ENCODE measurements at places on chromosomes 6 and 20. TPM values are rescaled to one million over a fixed set of nuclear protein-coding genes. Genes with fewer than 3 reads are reported as not detected.
A peak's percentile ranks its signal among the peaks of the same experiment; 100 is the strongest.

Gene SLC17A3
- total RNA-seq, result not detected

GRCh38 chr6:125741336-125741735 is 8.1 kb upstream of the HEY2 start:
- no peak for DNase-seq

Gene LST1
- total RNA-seq, result 10.0 TPM

Gene RING1
- total RNA-seq, result 58.6 TPM

GRCh38 chr6:17218023-17218748 is 63.0 kb upstream of the RBM24 start:
- DNase-seq, result no peak

DNA sequence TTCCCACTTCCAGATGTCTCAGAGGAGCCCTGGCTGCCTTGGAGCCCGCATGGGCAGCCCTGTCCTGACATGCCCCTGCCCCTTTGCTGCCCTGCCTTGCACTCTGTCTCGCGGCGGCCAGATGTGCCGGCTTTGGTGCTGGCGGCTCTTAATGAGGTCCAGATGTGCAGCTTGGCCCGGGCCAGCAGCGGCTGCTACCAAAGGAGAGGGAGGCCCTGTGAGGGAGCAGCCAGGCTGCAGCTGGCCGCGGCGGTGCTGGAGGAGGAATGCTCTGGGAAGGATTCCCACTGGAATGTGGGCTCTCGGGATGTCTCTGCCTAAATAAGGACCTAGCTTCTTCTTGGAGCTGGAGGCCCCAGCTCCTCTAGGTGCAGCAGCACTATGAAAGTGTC is 72.4 kb downstream of the FGD2 start:
- DNase-seq, result peak; percentile 32

Gene VPS16
- 46.3 TPM for total RNA-seq

- no peak for DNase-seq
Observed at GRCh38 chr6:128538763-128539162, 18.4 kb upstream of the PTPRK start.

DNA sequence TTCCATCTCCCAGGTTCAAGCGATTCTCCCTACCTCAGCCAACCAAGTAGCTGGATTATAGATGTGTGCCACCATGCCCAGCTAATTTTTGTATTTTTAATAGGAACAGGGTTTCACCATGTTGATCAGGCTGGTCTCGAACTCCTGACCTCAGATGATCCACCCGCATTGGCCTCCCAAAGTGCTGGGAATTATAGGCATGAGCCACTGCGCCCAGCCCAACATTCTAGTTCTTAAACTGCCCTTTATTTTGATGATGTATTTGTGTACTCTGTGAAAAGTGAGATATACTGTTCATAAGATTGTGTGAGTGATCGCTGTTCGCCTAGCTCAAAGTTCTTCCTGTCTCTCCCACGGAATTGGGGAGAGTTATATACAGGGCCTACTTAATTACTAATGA is 93.1 kb downstream of the HFE start:
- DNase-seq, result no peak

Gene HFE
- total RNA-seq, result 2.0 TPM

- no peak for DNase-seq
Observed at GRCh38 chr6:72412709-72413044, 209.2 kb upstream of the KCNQ5 start.

- no peak for DNase-seq
Observed at GRCh38 chr20:9130521-9130920, 61.6 kb downstream of the PLCB4 start.

- DNase-seq, result no peak
Observed at GRCh38 chr6:56795466-56796195, 152.9 kb upstream of the DST start.

DNA sequence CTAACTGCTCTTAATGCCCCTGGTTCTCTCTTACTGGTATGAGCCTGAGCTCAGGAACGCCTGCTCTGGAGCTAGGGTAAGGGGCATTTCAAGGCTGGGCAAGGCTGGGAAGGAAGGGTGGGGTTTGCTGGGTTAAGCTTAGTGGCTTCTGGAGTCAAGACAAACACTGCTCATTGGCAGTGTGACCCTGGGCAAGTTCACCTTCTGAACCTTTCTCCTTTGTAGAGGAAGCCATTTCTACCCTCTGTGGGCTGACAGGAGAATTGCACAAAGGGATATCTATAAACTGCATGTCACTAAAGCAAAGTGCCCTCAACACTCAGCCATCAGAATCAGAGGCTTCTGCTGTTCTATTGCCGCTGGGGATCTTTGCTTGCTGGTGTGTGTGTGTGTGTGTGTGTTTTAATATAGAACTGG is 20.3 kb upstream of the LRRN4 start:
- DNase-seq, result no peak

- no peak for DNase-seq
Observed at GRCh38 chr6:167407239-167408064, 82.6 kb downstream of the TTLL2 start.

Gene MCM8
- 5.1 TPM for total RNA-seq

Gene HCK
- 2.0 TPM for total RNA-seq

- no peak for DNase-seq
Observed at GRCh38 chr6:17277256-17277655, 3.9 kb upstream of the RBM24 start.

DNA sequence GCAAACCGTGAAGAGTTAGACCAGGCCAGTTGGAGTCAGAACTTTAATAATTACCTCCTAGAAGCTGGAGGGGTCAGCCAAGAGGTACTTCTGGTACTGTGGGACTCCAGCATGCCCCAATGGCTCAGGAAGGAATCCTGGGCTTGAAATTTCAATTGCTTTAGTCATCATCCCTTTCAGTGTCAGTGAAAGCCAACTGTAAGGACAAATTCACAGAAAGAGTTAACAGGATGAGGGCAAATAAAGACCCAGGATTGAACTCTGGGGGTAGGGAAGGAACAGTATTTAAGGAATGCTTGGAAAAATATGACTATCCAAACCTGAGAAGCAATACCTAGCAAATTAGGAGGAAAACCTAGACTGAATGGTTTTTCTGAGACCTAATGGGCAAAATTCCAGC is 735.1 kb upstream of the MARCKS start:
- no peak for DNase-seq

Gene ZKSCAN4
- 6.9 TPM for total RNA-seq

- no peak for DNase-seq
Observed at GRCh38 chr6:109473120-109473519, 9.9 kb downstream of the ZBTB24 start.

DNA sequence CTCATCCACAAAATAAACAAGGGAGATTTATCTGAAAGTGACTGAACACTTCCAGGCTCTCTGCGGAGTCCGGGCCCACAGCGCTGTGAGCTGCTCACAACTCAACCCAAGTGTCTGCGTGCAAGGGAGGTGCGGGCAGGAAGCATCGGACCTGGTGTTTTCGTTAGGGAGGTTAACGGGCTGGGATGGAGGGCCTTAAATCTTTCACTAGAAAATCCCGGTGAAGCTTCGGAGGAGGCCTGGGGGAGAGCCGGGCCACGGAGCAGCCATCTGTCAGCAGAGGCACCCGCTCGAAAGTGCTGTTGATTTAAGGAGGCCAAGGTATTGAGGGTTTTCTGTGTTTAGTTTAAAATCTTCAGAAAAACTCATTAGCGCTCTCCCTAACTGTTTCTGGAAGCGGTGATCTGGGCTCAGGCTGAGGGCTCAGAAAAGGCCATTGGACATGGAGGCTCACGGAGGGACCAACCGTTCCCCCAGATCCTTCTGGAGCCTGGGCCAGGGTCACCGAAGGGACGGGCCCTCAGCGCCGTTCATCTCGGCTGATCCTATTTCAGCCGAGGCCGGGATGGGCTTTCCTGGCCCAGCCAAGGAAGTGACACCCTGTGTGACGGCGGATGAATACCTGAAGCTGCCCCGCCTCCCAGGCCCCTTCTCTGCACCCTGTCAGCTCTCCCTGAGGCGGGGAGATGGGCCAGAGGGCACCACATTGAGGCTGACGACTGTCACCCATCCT is 20.7 kb downstream of the GATA5 start:
- no peak for DNase-seq

Gene SLC39A7
- 40.9 TPM for total RNA-seq

DNA sequence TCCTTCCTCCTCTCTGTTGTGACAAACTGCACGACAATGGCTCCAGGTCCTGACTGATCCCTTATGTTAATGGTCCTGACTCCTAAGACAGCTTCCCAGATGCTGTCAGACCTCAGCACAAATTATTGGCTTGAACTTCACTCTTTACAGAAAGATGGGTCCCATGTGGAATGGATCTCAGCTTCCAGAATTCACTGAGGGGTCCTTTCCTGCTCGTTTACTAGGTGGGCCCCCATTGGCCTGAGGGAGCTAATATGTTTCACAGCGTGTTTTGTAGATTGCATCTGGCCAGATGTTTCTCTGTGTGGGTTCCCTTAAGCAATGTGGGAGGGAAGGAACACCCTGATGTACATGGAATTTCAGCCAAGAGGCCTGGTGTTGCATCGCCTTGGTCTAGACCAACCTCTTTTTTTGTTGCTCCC is 826.6 kb downstream of the MAFB start:
- DNase-seq, result no peak

GRCh38 chr6:13998356-13998755 is 73.6 kb downstream of the RNF182 start:
- no peak for DNase-seq

DNA sequence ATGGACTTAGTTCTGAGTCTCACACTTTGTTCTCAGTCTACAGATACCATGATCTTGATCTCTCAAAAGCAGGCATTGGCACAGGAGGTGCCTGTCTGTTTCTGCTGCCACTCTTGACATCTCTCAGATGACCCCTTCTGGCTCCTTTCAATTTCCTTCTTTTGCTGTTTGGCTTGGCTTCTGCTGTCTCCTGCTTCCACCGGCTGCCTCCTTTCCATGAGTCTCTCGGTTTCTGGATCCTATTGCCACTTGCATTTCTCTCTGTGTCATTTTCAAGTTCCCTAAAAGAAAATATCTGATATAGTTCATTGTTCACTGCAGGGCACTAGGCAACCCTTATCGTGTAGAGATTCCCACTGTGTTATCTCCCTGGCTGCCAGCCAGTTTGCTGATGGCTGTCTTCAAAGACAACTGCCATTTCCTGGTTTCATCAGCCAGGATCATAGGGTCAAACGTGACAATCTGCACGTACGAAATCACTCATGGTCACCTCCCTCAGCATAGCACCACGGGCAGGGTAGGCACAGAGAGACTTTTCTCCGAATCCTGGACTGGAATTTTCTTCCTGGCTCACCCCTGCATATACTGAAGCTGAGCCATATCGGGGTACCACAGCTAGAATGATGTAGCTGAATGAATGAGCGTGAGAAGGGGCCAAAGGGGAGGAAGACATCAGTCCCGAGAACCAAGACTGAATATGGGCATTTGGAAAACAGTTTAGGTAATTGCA is 144.6 kb upstream of the TMEM170B start:
- DNase-seq, result no peak

Gene ZSCAN23
- total RNA-seq, result 5.8 TPM

DNA sequence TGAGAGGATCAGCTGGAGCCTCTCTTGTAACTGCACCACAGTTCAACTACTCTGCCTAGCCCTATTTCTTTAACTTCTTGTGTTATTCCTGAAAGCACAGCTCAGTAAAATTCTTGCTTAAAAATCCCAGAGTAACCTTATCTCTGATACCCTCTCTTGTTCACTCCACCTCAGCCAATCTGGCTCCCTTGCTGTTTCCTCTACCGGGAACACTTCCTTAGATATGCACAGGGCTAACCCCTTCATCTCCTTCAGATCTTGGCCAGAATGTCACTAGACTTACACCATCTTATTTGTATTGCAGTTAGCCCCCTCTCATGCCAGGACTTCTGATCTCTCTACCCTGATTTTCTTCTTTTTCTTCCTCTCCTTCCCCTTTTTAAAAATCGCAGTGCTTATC is 2.6 kb upstream of the ZKSCAN3 start:
- no peak for DNase-seq

DNA sequence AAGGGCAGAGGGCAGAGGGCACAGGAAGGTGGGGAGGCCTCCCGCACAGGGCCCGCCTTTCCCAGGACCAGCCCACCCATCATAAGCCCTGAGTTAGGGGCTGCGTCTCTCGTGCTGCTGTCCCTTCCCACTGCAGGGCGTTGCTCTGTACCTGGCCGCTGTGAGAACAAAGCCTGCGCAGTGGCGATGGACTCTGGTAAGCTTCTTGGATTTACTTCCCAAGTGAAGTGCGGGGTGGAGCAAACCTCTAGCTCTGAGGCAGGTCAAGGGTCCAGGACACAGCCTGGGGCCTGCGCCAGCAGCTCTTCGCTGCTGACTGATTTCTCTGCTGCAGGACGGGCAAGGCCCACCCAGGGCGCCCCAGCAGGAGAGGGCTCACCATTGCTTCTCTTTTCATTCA is 23.9 kb downstream of the INSM1 start:
- DNase-seq, result no peak

DNA sequence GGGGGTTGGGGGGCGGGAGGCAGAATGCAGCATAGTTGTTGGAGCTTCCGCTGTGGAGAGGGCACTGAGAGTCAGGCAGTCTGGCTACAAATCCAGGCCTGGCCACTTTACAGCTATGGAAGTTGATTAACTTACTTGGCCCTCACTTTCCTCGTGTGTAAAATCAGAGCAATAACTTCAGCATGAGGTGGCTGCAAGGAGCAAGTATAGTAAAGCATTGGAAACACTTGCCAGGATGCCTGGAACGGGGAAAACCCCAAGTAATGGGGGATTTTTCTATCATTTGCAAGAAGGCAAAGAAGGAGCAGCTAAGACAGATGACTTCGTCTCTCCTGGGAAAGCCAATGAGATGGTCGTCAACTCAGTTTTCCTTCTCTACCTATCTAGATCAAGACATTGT is 35.8 kb downstream of the AGPAT4 start:
- DNase-seq, result peak; percentile 10

DNA sequence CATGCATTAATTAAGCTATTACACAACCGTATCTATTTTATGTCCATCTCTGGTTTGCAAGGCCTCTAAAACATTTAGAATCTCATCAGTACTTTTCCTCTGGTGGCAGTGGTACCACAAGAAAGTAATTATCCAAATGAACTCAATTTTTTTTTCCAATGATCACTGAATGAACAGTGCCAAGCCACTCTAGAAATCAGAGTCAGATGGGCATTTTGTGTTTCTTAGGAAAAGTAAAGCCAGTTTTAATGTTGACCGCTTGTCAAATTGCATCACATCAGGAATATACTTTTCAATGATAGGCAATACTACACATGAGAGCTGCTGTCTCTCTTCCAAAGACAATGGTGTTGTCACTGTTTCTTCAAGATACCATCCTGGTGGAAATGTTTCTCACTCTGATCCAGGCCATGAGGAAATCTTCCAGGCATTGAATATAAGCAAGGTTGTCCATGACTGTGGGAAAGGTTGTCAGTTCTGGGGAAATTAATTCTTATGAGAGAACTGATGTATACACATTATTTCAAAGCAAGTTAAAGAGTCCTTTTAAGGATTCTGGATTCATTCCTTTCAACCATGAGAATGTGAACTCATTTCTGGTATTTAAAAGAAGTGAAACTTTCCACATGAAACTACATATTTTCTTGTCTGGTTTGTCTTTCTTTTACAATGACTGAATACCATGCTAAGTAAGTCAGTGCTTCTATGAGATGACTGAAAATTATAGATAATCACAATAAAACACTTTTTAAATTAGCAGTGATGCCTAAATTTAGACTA is 108.8 kb upstream of the TCF21 start:
- DNase-seq, result no peak
